ENCODE measurements at places on chromosomes 7 and 10.

GRCh38 chr7:20474249-20474648, 141.2 kb upstream of the ABCB5 start:
- DNase-seq: no peak

DNA sequence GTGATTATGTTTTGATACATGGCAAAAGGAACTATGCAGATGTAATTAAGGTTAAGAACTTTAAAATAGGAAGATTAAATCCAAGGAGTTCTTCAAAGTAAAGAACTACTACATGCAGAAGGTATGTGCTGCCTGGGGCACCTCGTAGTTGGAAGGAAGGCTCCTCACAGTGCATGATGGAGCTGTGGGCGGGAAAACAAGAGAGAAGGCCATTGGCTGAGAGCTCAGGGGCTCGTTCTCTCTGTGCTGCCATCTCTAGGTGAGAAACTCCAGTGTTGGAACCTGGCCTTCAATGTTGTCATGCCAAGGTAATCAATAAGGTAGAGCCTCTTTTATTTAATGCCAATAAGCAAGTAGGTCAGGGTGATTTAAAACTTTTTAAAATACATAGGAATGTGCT, 391.4 kb upstream of the ETV1 start:
- no peak for DNase-seq

DNA sequence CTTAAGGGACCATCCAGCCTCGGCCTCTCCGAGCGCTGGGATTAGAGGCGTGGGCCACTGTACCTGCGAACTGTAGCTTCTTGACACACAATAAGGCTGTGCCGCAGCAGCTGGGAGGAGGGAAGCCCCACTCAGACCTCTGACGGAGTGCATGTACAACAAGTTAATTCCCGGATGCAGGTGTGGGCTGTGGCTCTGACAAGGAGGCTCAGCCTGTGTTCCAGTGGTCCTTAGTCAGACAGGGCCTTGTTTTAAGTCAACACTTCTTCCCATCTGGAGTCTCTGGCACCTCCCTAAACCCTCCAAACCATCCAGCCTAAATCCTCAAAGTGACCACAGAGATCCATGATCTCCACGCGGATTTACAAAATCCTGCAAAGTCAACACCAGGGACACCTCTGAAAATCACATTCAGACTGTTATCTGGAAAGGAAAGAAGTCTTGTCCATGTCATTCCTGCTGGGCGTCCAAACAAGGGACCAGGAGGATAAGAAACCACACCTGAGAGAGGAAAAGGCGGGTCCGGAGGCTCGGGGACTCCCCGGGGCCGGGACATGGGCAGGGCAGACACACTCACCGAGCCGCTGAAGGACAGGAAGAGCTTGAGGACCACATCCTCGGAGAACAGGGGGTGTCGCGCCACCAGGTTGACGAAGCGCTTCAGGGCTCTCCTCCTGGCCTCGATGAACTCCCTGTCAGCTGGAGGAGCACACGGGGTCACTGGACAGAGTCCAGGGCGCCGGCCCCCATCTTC, 29.4 kb downstream of the NUDT1 start:
- DNase-seq: no peak

- no peak for DNase-seq
Measured at GRCh38 chr10:124734311-124735166, 9.6 kb downstream of the FAM53B start.

DNA sequence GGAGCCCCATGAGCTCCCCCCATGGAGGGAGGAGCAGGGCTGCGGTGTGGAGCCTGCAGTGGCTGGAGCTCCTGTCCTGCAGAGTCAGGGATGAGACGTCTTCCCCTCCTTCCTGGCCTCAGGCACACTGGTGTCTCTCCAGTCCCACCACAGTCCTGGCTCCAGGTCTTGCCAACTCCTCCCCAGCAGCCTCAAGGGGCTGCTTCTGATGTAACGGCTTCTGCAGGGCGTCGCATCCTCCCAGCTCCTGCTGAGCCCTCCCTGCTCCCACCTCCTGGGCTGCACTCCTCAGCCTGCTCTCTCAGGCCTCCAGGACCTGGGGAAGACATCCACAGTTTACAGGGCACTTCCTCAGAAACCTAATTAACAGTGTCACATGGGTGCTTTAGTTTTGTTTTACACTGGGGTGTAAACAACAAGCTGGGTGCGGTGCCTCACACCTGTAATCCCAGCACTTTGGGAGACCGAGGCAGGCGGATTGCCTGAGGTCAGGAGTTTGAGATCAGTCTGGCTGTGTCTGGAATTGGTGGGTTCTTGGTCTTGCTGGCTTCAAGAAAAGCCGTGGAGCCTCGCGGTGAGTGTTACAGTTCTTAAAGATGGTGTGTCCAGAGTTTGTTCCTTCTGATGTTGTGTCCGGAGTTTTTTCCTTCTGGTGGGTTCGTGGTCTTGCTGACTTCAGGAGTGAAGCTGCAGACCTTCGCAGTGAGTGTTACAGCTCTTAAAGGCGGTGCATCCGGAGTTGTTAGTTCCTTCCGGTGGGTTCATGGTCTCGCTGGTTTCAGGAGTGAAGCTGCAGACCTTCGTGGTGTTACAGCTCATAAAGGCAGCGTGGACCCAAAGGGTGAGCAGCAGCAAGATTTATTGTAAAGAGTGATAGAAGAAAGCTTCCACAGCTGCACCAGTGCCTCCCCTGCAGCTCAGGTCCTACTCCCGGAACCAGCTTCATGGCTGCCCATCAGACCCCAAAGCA, 95.0 kb downstream of the PAXIP1 start:
- no peak for DNase-seq

GRCh38 chr10:71854031-71854430, 3.0 kb upstream of the PSAP start:
- DNase-seq: no peak

GRCh38 chr10:24208661-24209431, at the start of gene KIAA1217:
Gene KIAA1217, plus strand, starts transcription at chr10:24209138. Its CDS starts 56 bp downstream, at chr10:24209194.
- DNase-seq: no peak

DNA sequence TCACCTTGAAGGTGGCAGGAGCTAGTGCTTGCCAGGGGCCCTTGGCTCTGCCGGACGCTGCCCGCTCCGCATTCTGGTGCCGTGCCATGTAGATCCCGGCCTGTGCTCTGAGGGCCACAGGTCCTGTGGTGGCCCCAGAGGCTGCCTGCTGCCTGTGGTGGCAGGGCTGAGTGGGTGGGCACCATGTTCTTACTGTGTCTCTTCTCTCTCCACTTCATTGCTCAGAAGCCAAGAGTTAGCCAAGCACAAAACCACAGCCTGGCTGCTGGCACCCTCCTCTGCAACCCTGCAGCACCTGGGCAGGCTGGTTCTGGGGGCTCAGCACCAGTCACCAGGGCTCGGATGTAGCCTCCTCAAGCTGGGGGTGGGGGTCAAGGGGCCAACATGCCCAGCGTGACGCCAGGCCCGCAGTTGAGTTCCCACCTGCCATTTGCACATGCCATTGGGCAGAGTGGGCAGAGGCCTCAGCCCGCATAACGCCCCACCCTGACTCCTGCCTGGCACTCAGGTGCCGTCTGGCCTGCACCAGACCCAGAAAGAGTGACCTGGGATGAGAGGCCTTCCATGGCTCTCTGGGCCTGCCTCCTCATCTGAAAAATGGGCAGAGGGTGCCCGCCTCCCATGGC, 16.3 kb downstream of the ZMIZ1 start:
- no peak for DNase-seq

- no peak for DNase-seq
Measured at GRCh38 chr7:120402801-120403200, 129.8 kb downstream of the KCND2 start.

GRCh38 chr7:47148536-47149207, 433.2 kb downstream of the TNS3 start:
- no peak for DNase-seq

DNA sequence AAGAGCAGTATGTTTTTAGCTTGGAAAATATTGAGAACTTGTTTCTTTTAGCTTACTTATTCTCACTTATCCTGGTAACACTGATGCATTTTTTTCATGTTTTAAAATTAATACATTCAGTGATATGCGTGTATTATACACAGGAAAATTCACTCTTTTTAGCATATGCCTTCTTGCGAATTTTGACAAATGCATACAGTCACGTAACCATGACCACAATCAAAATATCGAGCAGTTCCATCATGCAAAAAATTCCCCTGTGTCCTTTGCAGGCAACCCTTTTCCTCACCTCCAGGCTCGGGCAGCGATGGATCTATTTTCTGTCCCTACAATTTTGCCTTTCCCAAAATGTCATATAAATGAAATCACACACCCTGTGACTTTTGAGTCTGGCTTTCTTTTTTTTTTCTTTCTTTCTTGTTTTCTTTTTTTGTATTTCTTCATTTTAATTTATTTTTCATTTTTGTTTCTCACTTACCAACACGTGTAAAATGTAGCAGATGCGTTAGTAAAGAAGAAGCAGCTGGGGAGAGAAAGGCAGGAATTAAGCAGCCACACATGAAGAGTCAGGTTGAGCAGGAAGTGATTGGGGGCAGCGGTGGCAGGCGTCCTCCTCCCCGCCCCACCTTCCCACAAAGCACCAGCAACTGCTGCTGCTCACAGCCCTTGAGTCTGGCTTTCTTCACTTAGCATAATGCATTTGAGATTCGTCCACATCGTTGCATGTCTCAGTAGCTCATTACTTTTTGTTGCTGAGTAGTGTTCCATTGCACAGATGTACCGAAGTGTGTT, 29.9 kb downstream of the ADRB1 start:
- DNase-seq: no peak

GRCh38 chr10:71631007-71631861, 88.3 kb downstream of the C10orf105 start:
- DNase-seq: no peak

DNA sequence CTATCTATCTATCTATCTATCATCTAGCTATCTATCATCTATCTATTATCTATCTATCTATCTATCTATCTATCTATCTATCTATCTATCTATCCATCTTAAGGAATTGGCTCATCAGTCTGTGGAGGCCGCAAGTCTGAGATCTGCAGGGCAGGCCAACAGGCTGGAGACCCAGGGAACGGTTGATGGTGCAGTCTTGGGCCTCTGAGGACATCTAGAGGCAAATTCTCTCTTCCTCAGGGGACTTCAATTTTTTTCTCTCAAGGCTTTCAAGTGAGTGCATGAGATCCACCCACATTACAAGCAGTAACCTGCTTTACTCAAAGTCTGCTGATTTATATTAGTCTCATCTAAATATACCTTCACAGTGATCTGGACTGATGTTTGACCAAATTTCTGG, 197.0 kb downstream of the GLRX3 start:
- no peak for DNase-seq

GRCh38 chr7:107254398-107254985, 85.7 kb downstream of the HBP1 start:
- DNase-seq: no peak

DNA sequence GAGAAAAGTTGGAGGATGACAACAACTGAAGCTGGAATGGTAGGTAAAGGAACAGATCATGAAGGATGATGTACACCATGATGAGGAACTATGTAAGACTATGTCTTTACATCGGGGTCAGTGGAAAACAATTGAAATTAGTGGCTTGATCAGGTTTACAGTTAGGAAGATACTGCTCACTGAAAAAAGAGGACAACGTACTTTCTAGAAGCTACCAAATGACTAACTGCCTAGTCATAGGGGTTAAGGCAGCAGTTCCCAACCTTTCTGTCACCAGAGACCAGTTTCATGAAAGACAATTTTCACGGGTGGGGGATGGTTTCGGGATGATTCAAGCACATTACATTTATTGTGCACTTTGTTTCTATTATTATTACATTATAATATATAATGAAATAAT, 91.6 kb upstream of the ANKRD1 start:
- DNase-seq: no peak

DNA sequence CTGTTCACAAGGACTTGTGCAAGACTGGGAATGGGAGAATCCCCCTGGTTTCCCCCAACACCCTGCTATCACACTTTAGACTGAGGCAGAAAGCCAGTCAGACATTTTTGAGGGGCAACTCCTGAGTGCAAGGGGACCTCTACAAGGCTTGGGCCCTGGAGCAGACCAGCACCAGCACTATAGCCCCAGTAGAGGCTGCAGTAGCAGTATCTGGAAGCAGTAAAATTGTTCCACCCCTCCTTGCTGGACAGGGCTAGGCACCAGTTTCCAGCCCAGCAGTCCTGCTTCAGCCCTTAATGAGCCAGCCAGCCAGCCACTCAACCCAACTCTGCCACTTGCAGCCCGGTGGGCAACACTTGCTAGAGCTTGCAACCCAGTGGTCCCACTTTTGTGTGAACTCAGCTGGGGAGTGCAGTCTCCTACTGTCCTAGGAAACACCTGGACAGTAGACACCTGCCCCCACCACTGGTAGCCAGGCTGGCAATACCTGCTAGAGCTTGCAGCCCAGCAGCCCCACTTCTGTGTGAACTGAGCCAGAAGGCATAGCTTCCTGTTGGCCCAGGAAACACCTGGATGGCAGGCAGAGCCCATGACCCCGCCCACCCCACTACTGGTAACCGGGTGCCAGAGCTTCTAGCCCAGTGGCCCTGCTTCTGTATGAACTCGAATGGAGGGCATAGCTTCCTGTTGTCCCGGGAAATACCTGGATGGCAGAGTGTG, 65.0 kb downstream of the FBXL13 start:
- no peak for DNase-seq

DNA sequence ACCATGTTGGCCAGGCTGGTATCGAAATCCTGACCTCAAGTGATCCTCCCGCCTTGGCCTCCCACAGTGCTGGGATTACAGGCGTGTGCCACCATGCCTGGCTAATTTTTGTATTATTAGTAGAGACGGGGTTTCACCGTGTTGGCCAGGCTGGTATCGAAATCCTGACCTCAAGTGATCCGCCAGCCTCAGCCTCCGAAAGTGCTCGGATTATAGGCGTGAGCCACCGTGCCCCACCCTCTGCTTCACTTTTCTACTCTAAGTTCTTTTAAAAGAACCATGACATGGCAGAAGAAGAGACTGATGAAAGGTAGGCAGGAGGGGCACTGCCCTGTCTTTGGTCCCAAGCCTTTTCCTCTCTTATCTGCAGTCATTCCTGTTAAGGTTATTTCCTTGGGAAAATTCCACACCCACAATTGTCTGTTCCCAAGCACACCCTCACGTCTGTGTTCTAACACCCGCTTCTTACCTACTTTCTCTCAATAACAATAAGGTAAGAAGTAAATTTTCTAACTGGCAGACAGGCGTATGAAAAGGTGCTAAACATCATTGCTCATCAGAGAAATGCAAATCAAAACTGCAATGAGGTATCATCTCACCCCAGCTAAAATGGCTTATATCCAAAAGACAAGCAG, 291.7 kb downstream of the DPP6 start:
- no peak for DNase-seq

GRCh38 chr10:109430799-109431198, 492.5 kb downstream of the XPNPEP1 start:
- DNase-seq: no peak

DNA sequence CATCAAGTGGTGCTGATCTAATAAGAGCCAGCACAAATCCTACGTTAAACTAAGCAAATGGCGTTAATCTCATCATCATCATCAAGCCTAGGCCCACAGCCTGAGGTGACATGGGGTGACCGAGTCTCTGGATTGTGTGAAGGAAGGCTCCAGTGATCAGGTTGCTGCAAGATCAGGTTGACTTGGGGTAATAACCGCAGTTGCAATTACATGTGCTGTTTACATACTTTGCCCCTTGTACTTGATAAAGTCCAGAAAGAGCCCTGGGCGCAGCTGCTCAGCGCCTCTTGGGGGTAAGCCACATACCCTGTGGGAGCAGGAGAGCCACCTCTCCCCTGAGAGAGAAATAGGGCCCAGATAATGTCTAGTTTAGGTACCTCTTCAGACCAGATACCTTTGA, 228.1 kb downstream of the WDR11 start:
- no peak for DNase-seq

GRCh38 chr10:121753726-121754476, 155.7 kb upstream of the FGFR2 start:
- DNase-seq: no peak
